Daoy (cell line): ENCODE measurements at places on chromosomes 3 and 15. TPM values are rescaled to one million over a fixed set of nuclear protein-coding genes. Genes with fewer than 3 reads are reported as not detected.

The CD200R1 gene
- 0.09 TPM in 1 of 2 replicates, not detected in the other for total RNA-seq

The GLDN gene
- total RNA-seq: 1.0 TPM in 1 of 2 replicates, not detected in the other

The FBXL2 gene
- 2.6 and 3.7 TPM in 2 replicates for total RNA-seq

The ST8SIA2 gene
- 2.9 and 6.4 TPM in 2 replicates for total RNA-seq

The DLEC1 gene
- not detected in 2 replicates for total RNA-seq

The XCR1 gene
- total RNA-seq: not detected in 2 replicates

The AHSG gene
- total RNA-seq: not detected in 2 replicates

The CHRFAM7A gene
- 8.4 and 17.5 TPM in 2 replicates for total RNA-seq

The SERF2 gene
- total RNA-seq: 644 and 700 TPM in 2 replicates

The CAV3 gene
- not detected in 2 replicates for total RNA-seq

The MRAS gene
- total RNA-seq: 12.3 and 14.8 TPM in 2 replicates

The FAM81A gene
- total RNA-seq: 1.4 and 1.6 TPM in 2 replicates

The CGNL1 gene
- total RNA-seq: 0.30 and 0.34 TPM in 2 replicates

The ISG20 gene
- total RNA-seq: 7.9 and 13.3 TPM in 2 replicates

The VEPH1 gene
- total RNA-seq: 74.1 and 87.1 TPM in 2 replicates

The ADGRG7 gene
- total RNA-seq: not detected in 2 replicates

The LRRC31 gene
- not detected in 2 replicates for total RNA-seq

The CACNA2D3 gene
- total RNA-seq: 1.3 and 2.0 TPM in 2 replicates

The MYLK gene
- 48.9 and 52.7 TPM in 2 replicates for total RNA-seq

The AADAC gene
- not detected in 2 replicates for total RNA-seq

The HACL1 gene
- total RNA-seq: 26.4 and 34.6 TPM in 2 replicates

The ZMYND10 gene
- 0.06 and 0.17 TPM in 2 replicates for total RNA-seq

The ADAMTSL3 gene
- total RNA-seq: 0.12 and 0.34 TPM in 2 replicates

The CLSTN2 gene
- total RNA-seq: 0.86 and 0.91 TPM in 2 replicates

The ZNF80 gene
- total RNA-seq: not detected in 2 replicates

The PLA2G4E gene
- not detected in 2 replicates for total RNA-seq

The MAP4 gene
- total RNA-seq: 27.7 and 30.6 TPM in 2 replicates

The HRG gene
- not detected in 2 replicates for total RNA-seq

The SUCNR1 gene
- total RNA-seq: not detected in 2 replicates

The GOLGA8T gene
- 1.5 TPM in 1 of 2 replicates, not detected in the other for total RNA-seq

The CPNE9 gene
- not detected in 2 replicates for total RNA-seq

The LSAMP gene
- 7.1 and 17.6 TPM in 2 replicates for total RNA-seq

The ISLR gene
- 0.06 and 0.29 TPM in 2 replicates for total RNA-seq

The CCR4 gene
- total RNA-seq: not detected in 2 replicates

The GOLGA6B gene
- total RNA-seq: not detected in 2 replicates

The NRROS gene
- 2.1 and 2.5 TPM in 2 replicates for total RNA-seq

The DMXL2 gene
- 22.9 and 27.1 TPM in 2 replicates for total RNA-seq

The TMC3 gene
- not detected in 2 replicates for total RNA-seq

The LRRC2 gene
- total RNA-seq: 0.36 and 0.40 TPM in 2 replicates

The STIMATE gene
- total RNA-seq: 6.3 and 16.9 TPM in 2 replicates

The DUOXA2 gene
- 0.15 TPM in 1 of 2 replicates, not detected in the other for total RNA-seq

The TMED3 gene
- total RNA-seq: 78.0 and 86.1 TPM in 2 replicates
